NCI-H2171 (cell line): ENCODE measurements at places on chromosomes 4 and X.

GRCh38 chr4:80462621-80463091, 127.1 kb downstream of the CFAP299 start:
- DNase-seq = no peak

- DNase-seq = no peak
Measured at GRCh38 chr4:183967266-183967665, 62.2 kb downstream of the STOX2 start.

- DNase-seq = no peak
Measured at GRCh38 chr4:109730619-109731545, 1.0 kb upstream of the PLA2G12A start.

- DNase-seq = no peak
Measured at GRCh38 chrX:46354481-46354880, 190.7 kb downstream of the ZNF674 start.

- DNase-seq = no peak
Measured at GRCh38 chrX:17580539-17581152, 156.6 kb upstream of the SCML1 start.

GRCh38 chr4:15695240-15695699, 7.6 kb upstream of the BST1 start:
- no peak for DNase-seq

DNA sequence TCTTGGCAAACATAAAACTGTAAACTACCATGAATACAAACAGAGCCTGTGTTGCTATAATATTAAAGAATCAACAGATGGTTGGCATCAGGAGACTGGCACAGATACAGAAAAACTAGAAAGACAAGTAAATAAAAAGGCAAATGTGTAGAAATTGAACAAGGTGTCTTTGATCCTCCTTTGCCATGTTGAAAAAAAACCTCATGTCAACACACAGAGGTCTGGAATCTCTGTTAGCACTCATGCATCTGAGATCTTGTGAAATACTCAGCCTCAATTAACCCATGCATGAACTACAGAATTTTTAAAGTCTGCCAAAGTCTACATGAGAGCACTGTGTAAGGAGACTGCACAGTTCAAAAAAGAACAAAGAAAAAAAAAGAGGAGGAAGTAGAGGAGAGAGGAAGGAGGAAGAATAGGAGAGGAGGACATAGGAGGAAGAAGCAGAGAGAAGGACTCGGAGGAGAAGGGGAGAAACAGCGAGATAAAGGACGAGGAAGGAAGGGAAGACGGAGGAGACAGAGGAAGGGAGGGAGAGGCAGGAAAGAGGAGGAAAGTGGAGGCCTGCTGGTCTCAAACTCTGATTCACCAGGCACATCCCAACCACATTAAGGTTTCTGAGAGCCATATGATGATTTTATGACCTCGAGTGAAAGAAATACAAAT, 52.8 kb downstream of the PRDM5 start:
- no peak for DNase-seq

GRCh38 chr4:142380052-142380602, 466.0 kb downstream of the INPP4B start:
- no peak for DNase-seq

DNA sequence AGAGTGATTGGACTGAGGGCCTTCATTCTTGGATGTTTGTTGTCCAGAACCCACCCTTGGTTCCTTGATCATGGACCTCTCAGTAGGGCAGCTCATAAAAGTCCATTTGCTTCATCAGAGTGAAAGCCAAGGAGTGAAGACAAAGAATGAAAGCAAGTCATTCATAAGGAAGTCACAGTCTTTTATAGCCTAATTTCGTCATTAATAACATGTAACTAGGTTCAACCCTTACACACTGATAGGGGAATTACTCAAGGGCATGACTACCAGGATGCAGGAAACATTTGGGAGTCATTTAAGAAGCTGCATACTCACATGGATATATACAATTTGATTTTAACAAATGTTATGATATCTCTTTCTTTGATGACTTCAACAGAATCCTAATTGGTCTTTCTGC, 95.2 kb downstream of the RPA4 start:
- DNase-seq = no peak

- no peak for DNase-seq
Measured at GRCh38 chr4:184456337-184456736, 18.0 kb downstream of the IRF2 start.

GRCh38 chr4:106587558-106587957, 219.0 kb upstream of the GIMD1 start:
- no peak for DNase-seq

GRCh38 chr4:71070015-71070414, 76.6 kb downstream of the DCK start:
- no peak for DNase-seq
